Breast epithelium (tissue), 4 donors: ENCODE measurements at places on chromosomes 2 and 18.

GRCh38 chr2:63875559-63876245 lies 34.0 kb downstream of the UGP2 start:
- peak overlapping the region; percentile 77 for H3K27ac ChIP-seq
- no peaks in the 10 kb centered on the region for H3K27me3 ChIP-seq
- H3K4me3 ChIP-seq, result no peak overlapping the region
- H3K36me3 ChIP-seq, result no peaks in the 10 kb centered on the region
- no peak for DNase-seq

- no peak for DNase-seq
- H3K4me3 ChIP-seq, result no peak overlapping the region
- H3K27ac ChIP-seq, result no peak overlapping the region
- no peaks in the 10 kb centered on the region for H3K4me1 ChIP-seq
Observed at GRCh38 chr2:7604456-7604855, 687.2 kb downstream of the RNF144A start.

GRCh38 chr18:64134044-64134747 lies 14.7 kb downstream of the LINC00305 start:
- no peak overlapping the region for H3K27ac ChIP-seq
- no peaks in the 10 kb centered on the region for H3K36me3 ChIP-seq
- no peak overlapping the region for H3K4me3 ChIP-seq
- H3K27me3 ChIP-seq, result no peaks in the 10 kb centered on the region
- no peaks in the 10 kb centered on the region for H3K4me1 ChIP-seq

GRCh38 chr2:150109028-150109427 lies 378.4 kb downstream of the RND3 start:
- H3K27ac ChIP-seq, result no peak overlapping the region
- no peak overlapping the region for H3K4me3 ChIP-seq
- H3K4me1 ChIP-seq, result no peaks in the 10 kb centered on the region
- H3K27me3 ChIP-seq, result no peaks in the 10 kb centered on the region
- H3K36me3 ChIP-seq, result no peaks in the 10 kb centered on the region

DNA sequence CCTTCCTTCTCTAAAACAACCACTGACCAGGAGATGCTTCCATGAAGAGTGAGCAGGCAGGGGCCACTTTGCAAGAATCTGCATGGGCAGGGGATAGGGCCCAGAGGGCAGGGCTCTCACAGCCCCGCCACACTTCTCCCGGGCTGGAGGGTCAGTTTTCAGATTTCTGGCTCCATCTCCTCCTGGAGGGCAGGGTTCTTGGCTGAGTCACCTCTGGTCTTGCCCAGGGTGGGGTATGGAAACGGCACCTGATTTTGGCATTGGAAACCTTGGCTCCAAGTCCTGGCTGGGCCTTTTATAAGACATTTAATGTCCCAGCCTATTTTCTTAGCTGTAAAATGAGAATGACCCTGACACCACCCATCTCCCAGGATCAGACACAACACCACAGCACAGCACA lies 27.6 kb upstream of the ASPRV1 start:
- H3K36me3 ChIP-seq, result no peaks in the 10 kb centered on the region
- H3K27ac ChIP-seq, result no peak overlapping the region
- DNase-seq, result no peak
- no peaks in the 10 kb centered on the region for H3K27me3 ChIP-seq
- no peaks in the 10 kb centered on the region for H3K4me1 ChIP-seq

DNA sequence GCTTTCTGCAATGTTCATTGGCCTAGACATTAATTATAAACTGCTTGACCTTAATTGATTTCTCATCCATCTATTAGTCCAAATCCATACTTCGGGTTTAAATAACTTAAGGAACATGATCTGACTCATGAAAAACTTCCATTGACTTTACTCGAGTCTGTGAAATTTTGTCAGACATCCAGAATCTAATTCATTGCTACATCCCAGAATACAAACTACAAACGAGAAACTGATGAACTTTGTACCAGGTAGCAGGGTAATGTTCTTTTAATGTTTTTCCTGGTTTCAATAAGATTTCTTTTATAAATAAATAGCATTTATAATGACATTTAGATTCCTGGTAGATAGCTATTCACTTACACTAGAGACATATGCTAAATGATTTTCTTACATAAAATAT lies 36.0 kb upstream of the IKZF2 start:
- no peaks in the 10 kb centered on the region for H3K36me3 ChIP-seq
- no peak overlapping the region for H3K27ac ChIP-seq
- no peaks in the 10 kb centered on the region for H3K27me3 ChIP-seq
- H3K4me3 ChIP-seq, result no peak overlapping the region

DNA sequence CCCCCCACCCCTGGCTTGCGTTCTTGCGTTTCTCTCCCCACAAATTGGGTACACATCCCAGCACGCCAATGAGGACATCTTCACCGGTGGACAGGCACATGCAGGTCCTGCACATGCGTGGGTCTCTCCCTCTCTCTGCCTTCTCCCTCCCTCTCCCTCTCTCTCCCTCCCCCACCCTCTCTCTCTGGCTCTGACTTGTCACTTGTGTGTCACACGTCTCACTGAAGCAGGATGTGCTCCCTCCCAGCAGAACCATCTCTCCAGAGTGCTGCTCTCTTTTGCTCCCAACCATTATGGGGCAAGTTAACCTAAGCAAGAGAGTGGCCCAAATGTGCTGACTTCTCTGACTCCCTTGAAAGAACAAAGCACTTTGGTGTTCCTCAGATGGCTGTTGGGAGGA lies 120.8 kb upstream of the CAB39 start:
- no peak overlapping the region for H3K27ac ChIP-seq
- H3K4me3 ChIP-seq, result no peak overlapping the region
- DNase-seq, result no peak
- no peaks in the 10 kb centered on the region for H3K36me3 ChIP-seq

- peak overlapping the region; percentile 99 for H3K27ac ChIP-seq
- no peak for DNase-seq
- no peaks in the 10 kb centered on the region for H3K4me1 ChIP-seq
- H3K27me3 ChIP-seq, result no peaks in the 10 kb centered on the region
- no peaks in the 10 kb centered on the region for H3K36me3 ChIP-seq
Observed at GRCh38 chr2:148646231-148646559, 1.6 kb downstream of the EPC2 start.

GRCh38 chr2:166519391-166519962 lies 25.4 kb upstream of the SCN7A start:
- H3K27ac ChIP-seq, result peak overlapping the region; percentile 44
- no peak for DNase-seq
- no peaks in the 10 kb centered on the region for H3K27me3 ChIP-seq
- H3K4me1 ChIP-seq, result no peaks in the 10 kb centered on the region
- H3K36me3 ChIP-seq, result no peaks in the 10 kb centered on the region

- no peaks in the 10 kb centered on the region for H3K27me3 ChIP-seq
- no peak overlapping the region for H3K27ac ChIP-seq
Observed at GRCh38 chr2:9021563-9022211, 18.2 kb upstream of the MBOAT2 start.

GRCh38 chr2:20401489-20401835 lies 45.4 kb upstream of the RHOB start:
- H3K4me3 ChIP-seq, result no peak overlapping the region
- no peaks in the 10 kb centered on the region for H3K36me3 ChIP-seq
- H3K27me3 ChIP-seq, result no peaks in the 10 kb centered on the region
- no peaks in the 10 kb centered on the region for H3K4me1 ChIP-seq

DNA sequence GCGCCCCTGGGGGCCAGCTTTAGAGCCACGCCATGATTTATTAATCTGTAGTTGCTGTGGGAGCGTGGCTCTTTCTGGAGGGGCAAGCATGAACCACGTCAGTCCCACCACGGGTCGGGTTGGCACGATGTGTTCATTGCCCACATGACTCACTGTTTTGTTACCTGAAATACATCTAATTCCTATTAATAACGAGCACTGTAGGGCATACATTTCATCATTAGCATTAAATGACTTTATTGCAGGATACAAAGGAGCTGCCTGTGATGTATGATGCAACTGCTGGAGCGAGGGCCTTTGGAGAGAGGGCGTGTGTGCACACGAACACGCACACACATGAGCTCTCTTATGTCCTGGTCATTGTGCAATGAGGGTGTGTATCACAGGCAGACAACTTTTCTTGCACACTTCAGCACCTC lies 127.0 kb downstream of the INHBB start:
- no peak for DNase-seq
- H3K27me3 ChIP-seq, result no peaks in the 10 kb centered on the region
- H3K4me3 ChIP-seq, result no peak overlapping the region
- H3K4me1 ChIP-seq, result peaks cover 17% of the 10 kb centered on the region
- H3K27ac ChIP-seq, result peak overlapping the region; percentile 95

DNA sequence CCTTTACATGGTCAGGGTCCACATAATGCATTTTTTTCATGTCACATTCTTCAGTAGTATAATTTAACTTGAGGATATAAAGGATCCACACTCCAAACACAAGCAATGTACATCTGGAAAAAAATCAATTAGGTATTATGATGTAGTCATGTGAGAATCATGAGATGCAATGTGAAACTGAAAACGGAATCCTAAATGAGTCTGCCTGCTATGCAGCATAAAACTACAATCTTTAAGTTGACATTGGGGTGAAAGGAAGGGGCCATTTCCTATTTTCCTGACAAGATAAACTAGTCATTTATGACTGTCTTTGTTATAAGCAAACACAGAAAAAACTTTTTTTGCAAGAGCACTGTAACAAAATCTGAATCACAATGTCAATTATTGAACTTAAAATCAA lies 27.6 kb downstream of the ST3GAL5 start:
- H3K4me3 ChIP-seq, result no peak overlapping the region
- H3K27me3 ChIP-seq, result no peaks in the 10 kb centered on the region
- H3K27ac ChIP-seq, result no peak overlapping the region
- no peaks in the 10 kb centered on the region for H3K36me3 ChIP-seq
- no peak for DNase-seq

- H3K36me3 ChIP-seq, result no peaks in the 10 kb centered on the region
- H3K27ac ChIP-seq, result no peak overlapping the region
- H3K27me3 ChIP-seq, result no peaks in the 10 kb centered on the region
- no peak for DNase-seq
- H3K4me3 ChIP-seq, result no peak overlapping the region
Observed at GRCh38 chr2:25190536-25190935, 22.2 kb upstream of the POMC start.

- no peak overlapping the region for H3K4me3 ChIP-seq
- no peak overlapping the region for H3K27ac ChIP-seq
- H3K4me1 ChIP-seq, result no peaks in the 10 kb centered on the region
- DNase-seq, result no peak
- peaks cover 3% of the 10 kb centered on the region for H3K36me3 ChIP-seq
- no peaks in the 10 kb centered on the region for H3K27me3 ChIP-seq
Observed at GRCh38 chr18:26017929-26018328, 72.5 kb downstream of the SS18 start.

- H3K36me3 ChIP-seq, result no peaks in the 10 kb centered on the region
- H3K4me1 ChIP-seq, result no peaks in the 10 kb centered on the region
- DNase-seq, result no peak
- peak overlapping the region; percentile 37 for H3K27ac ChIP-seq
Observed at GRCh38 chr2:160247296-160248035, 47.4 kb upstream of the ITGB6 start.

- H3K4me1 ChIP-seq, result no peaks in the 10 kb centered on the region
- no peak overlapping the region for H3K27ac ChIP-seq
- no peak overlapping the region for H3K4me3 ChIP-seq
- DNase-seq, result no peak
- peaks cover under 1% of the 10 kb centered on the region for H3K27me3 ChIP-seq
- no peaks in the 10 kb centered on the region for H3K36me3 ChIP-seq
Observed at GRCh38 chr2:121801916-121802315, 46.5 kb downstream of the TSN start.

- H3K4me3 ChIP-seq, result no peak overlapping the region
- H3K4me1 ChIP-seq, result no peaks in the 10 kb centered on the region
- H3K27ac ChIP-seq, result no peak overlapping the region
- H3K36me3 ChIP-seq, result no peaks in the 10 kb centered on the region
Observed at GRCh38 chr2:232097260-232097659, 135.7 kb downstream of the DIS3L2 start.

DNA sequence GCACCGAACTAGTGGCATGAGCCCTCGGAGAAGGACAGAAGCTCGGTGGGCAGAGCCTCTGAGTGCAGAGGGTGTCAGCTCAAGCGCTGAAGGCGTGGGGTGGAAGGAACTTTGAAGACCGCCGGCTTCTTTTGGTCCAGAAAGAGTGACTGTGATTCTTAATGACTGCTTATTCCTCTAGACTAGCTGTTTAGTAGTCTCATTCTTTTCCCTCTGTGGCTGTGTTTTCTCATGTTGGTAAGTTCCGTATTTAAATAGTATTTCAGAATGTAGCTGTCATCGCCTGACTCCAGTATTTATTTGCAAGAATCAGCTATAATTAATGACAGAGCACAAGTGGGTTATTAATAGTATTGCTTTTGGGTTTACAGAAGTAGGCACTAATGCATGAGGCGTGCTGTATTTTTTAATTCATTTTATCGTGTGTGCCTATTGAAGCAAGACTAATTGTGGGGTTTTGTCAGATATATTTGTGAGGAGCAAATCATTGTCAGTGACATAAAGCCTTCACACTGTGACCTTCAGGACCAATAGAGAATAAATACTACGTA lies 80.8 kb upstream of the NFATC1 start:
- no peak overlapping the region for H3K27ac ChIP-seq
- H3K4me3 ChIP-seq, result no peak overlapping the region
- H3K27me3 ChIP-seq, result no peaks in the 10 kb centered on the region
- peaks cover 7% of the 10 kb centered on the region for H3K36me3 ChIP-seq
- H3K4me1 ChIP-seq, result no peaks in the 10 kb centered on the region
- no peak for DNase-seq

DNA sequence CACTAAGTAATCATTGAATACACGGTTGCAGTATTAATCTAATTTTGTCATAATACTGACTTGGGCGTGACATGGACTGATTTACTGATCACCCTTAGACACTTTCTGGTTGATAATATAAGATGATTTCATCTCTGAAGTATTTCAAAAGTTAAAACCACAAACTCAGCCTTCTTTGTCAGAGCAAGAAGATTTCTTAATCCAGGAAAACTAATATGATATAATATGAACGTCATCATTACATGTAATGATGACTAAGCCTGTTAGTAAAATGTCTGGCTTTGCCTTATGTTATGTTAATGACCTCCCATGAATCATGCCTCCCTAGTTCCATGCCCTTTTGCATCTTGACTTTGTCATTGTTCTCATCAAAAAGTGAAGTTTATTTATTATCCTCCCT lies 1325.0 kb upstream of the CDH2 start:
- H3K36me3 ChIP-seq, result no peaks in the 10 kb centered on the region
- H3K27ac ChIP-seq, result no peak overlapping the region
- H3K4me1 ChIP-seq, result no peaks in the 10 kb centered on the region
- H3K4me3 ChIP-seq, result no peak overlapping the region

- no peak for DNase-seq
- H3K36me3 ChIP-seq, result no peaks in the 10 kb centered on the region
- no peak overlapping the region for H3K4me3 ChIP-seq
Observed at GRCh38 chr2:119932809-119933208, 80.1 kb upstream of the EPB41L5 start.

GRCh38 chr2:223751012-223751411 lies 86.4 kb downstream of the AP1S3 start:
- H3K27ac ChIP-seq, result no peak overlapping the region
- DNase-seq, result no peak
- H3K36me3 ChIP-seq, result no peaks in the 10 kb centered on the region
- H3K4me3 ChIP-seq, result no peak overlapping the region
- H3K4me1 ChIP-seq, result no peaks in the 10 kb centered on the region

DNA sequence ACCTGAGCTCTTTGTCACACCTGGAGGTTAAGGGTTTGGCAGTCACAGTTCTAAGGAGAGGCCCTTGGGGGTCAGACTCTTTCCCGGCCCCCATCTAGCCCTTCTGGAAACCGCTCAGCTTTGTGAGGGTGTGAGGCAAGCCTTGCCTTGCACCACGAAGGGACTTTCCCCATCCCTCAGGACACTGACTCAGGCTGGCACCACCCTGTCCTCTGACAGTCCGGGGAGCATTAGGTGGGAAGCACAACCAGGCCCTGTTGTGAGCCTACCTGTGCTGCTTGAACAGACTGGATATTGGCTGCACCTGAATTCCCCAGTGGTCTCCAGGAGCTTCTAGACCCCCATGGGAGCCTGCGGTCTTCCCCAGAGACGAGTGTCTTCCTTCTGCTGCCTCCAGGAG lies 47.0 kb upstream of the GBX2 start:
- H3K36me3 ChIP-seq, result no peaks in the 10 kb centered on the region
- H3K4me1 ChIP-seq, result no peaks in the 10 kb centered on the region
- DNase-seq, result no peak
- H3K4me3 ChIP-seq, result no peak overlapping the region
- H3K27me3 ChIP-seq, result peaks cover 42% of the 10 kb centered on the region
